MCF 10A (cell line): ENCODE measurements at places on chromosomes 3 and 15. TPM values are rescaled to one million over a fixed set of nuclear protein-coding genes. Genes with fewer than 3 reads are reported as not detected.

DNA sequence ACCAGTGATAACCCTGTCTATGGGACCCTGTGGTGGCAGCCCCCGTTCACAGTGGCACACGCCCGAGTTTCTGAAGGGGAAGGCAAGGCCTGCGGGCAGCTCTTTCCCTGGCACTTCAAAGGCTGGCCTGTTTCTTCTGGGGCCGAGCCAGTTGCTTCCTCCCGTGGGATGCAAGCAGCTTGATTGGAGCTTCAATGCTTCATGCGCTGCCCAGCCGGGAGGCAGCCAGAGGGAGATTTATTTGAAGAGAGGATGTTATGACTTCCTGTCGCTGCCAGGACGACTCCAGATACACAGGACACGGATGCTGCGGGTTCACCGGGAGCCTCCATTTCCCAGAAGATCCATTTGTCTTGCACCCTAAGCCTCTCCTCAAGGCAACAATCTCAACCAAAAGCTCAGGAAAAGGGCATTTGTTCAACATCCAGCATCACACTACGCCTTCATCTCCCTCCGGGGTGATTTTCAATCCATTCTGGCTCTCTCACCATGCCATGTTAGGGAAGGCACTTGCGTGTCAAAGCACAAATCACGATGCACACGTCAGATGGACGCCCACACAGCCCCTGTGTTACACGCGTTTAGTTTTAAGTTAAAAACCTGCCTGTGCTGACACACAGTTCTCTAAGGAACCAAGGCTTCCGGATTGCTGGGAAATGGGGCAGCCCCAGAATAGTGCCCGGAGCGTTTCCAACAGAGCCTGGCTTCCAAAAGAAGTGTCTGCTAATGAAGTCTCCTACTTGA lies 330.2 kb downstream of the OCA2 start:
- H3K4me1 ChIP-seq = no peaks in the 10 kb centered on the region
- H3K4me3 ChIP-seq = no peak overlapping the region
- H3K27me3 ChIP-seq = no peaks in the 10 kb centered on the region
- H3K27ac ChIP-seq = no peak overlapping the region
- no peak for DNase-seq
- H3K36me3 ChIP-seq = no peaks in the 10 kb centered on the region

GRCh38 chr3:48641396-48641795 lies 6.1 kb upstream of the SLC26A6 start:
- H3K4me3 ChIP-seq = no peak overlapping the region
- H3K4me1 ChIP-seq = no peaks in the 10 kb centered on the region
- peaks cover 15% of the 10 kb centered on the region for H3K36me3 ChIP-seq
- H3K27ac ChIP-seq = no peak overlapping the region

- peak; percentile 66 for DNase-seq
- H3K4me1 ChIP-seq = no peaks in the 10 kb centered on the region
- no peak overlapping the region for H3K4me3 ChIP-seq
- no peak overlapping the region for H3K27ac ChIP-seq
- peaks cover 97% of the 10 kb centered on the region for H3K27me3 ChIP-seq
Measured at GRCh38 chr3:81216192-81216591, 545.3 kb downstream of the GBE1 start.

Gene FGF12
- total RNA-seq = 0.09 TPM in 1 of 2 replicates, not detected in the other

GRCh38 chr3:104887069-104887468 lies 479.6 kb upstream of the ALCAM start:
- H3K4me3 ChIP-seq = no peak overlapping the region
- no peak overlapping the region for H3K27ac ChIP-seq
- H3K4me1 ChIP-seq = no peaks in the 10 kb centered on the region
- H3K27me3 ChIP-seq = no peaks in the 10 kb centered on the region
- DNase-seq = no peak

Gene ZNF660
- total RNA-seq = not detected in 2 replicates

Gene CLDN16
- 0.23 TPM in 1 of 2 replicates, not detected in the other for total RNA-seq

GRCh38 chr3:119356646-119357045 lies 62.5 kb downstream of the ARHGAP31 start:
- no peaks in the 10 kb centered on the region for H3K36me3 ChIP-seq
- H3K4me3 ChIP-seq = no peak overlapping the region
- no peak for DNase-seq
- H3K4me1 ChIP-seq = peaks cover 5% of the 10 kb centered on the region

DNA sequence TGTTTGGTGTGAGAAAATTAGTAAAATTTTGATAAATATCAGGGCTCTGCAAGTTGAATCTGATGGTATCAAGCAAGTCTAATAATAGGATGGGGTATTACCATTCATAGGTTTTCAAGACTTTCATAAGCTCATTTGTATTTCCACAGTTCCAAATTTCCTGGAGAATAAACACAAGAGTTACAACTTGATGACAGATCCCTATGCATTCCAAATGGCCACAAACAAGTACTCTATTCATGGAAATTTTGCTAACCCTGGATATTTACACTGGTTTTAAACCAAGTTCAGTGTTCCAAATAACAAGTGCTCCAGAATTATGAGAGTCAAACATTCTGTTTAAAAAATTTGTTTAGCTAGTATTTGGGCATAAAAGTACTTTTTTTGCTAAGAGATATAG lies 75.0 kb upstream of the CNTN6 start:
- H3K36me3 ChIP-seq = no peaks in the 10 kb centered on the region
- DNase-seq = no peak
- no peaks in the 10 kb centered on the region for H3K27me3 ChIP-seq
- no peaks in the 10 kb centered on the region for H3K4me1 ChIP-seq

DNA sequence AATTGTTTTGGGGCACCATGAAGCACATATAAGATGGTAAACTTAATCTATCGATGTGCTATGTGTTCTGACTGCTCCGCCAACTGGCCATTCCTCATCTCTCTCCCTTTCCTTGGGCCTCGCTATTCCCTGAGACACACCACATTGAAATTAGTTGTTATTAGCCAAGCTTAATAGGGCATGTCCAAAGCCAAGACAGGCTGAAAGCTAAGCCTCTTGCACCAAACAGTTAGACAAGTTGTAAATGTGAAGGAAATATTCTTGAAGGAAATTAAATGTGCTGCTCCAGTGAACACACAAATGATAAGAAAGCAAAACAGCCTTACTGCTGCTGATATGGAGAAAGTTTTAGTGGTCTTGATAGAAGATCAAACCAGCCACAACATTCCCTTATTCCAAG lies 39.3 kb downstream of the C2CD4A start:
- peaks cover 26% of the 10 kb centered on the region for H3K4me1 ChIP-seq
- H3K4me3 ChIP-seq = no peak overlapping the region
- no peak for DNase-seq
- H3K27ac ChIP-seq = no peak overlapping the region
- no peaks in the 10 kb centered on the region for H3K27me3 ChIP-seq
- H3K36me3 ChIP-seq = no peaks in the 10 kb centered on the region

- no peak overlapping the region for H3K27ac ChIP-seq
- peaks cover 85% of the 10 kb centered on the region for H3K27me3 ChIP-seq
- DNase-seq = peak; percentile 17
- peaks cover 8% of the 10 kb centered on the region for H3K4me1 ChIP-seq
- H3K4me3 ChIP-seq = no peak overlapping the region
Measured at GRCh38 chr3:148903022-148903442, 37.9 kb downstream of the CPA3 start.

- peaks cover 22% of the 10 kb centered on the region for H3K4me1 ChIP-seq
- peak overlapping the region; percentile 81 for H3K27ac ChIP-seq
- no peak for DNase-seq
- no peak overlapping the region for H3K4me3 ChIP-seq
Measured at GRCh38 chr15:68354268-68354667, 76.7 kb downstream of the FEM1B start.

DNA sequence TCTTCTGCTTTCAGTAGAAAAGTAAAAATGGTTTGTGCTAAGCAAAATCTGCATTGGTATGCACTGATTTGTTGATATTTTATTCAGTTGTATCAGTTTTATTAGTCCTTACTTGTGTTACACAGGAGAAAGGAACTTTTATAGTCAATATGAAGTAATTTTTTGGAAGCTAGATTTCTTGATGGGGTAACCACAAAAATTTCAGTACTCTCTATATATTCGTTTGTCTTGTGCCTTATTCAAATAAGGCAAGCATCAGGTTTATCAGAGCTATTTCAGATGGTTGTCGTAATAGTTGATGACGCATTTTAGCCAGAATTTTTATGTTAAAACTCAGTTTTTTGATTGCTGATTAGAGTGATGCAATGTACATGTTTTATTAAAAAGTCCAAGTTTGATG lies 50.7 kb upstream of the NIPA1 start:
- no peaks in the 10 kb centered on the region for H3K27me3 ChIP-seq
- no peaks in the 10 kb centered on the region for H3K36me3 ChIP-seq
- H3K4me1 ChIP-seq = no peaks in the 10 kb centered on the region

DNA sequence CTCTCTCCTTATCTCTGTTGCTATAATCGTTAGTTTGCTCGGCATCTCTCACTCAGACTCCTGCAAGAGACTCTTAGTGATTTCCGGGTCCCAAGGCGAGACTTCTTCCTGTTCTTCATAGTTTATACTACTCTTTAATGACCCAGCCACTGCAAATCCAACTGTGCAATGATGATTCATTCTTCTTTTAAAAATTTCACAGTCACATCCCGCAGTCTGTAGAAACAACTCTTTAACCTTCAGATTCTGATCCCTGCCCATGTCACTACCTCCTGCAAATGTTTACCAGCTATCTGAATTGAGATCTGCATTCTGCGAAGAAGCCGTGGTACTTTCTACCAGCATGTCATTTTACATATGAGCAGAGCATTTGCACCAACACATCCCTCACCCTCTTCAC lies 2.8 kb upstream of the VGLL3 start:
- no peaks in the 10 kb centered on the region for H3K27me3 ChIP-seq
- peaks cover 24% of the 10 kb centered on the region for H3K4me1 ChIP-seq
- peak overlapping the region; percentile 40 for H3K4me3 ChIP-seq
- H3K36me3 ChIP-seq = no peaks in the 10 kb centered on the region

DNA sequence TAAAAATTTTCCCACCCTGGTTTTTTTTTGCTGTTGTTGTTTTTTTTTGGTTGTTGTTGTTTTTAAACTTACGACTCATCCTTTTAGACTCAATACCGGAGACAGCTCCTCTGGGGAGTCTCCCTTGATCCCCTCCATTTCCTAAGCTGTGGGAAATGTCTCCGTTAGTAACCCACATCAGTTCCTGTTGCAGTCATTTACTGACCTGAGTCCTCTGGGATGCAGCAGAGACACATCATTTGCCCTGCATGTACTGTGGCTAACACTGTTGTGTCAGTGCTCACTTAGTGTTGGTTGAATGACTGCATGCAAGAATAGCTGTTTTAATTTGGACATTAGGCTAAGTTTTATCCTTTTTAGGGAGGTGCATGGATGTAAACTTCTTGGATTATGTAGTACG lies 83.8 kb downstream of the MBNL1 start:
- H3K27me3 ChIP-seq = no peaks in the 10 kb centered on the region
- peaks cover 6% of the 10 kb centered on the region for H3K4me1 ChIP-seq
- H3K27ac ChIP-seq = no peak overlapping the region
- peaks cover 5% of the 10 kb centered on the region for H3K36me3 ChIP-seq
- DNase-seq = peak; percentile 47

Gene SPATA12
- 0.12 TPM in 1 of 2 replicates, not detected in the other for total RNA-seq

GRCh38 chr3:27556887-27557286 lies 72.7 kb upstream of the SLC4A7 start:
- no peaks in the 10 kb centered on the region for H3K27me3 ChIP-seq
- peaks cover 4% of the 10 kb centered on the region for H3K36me3 ChIP-seq
- H3K4me3 ChIP-seq = no peak overlapping the region
- DNase-seq = no peak
- H3K27ac ChIP-seq = no peak overlapping the region

GRCh38 chr3:194857469-194858113 lies 171.9 kb downstream of the FAM43A start:
- no peaks in the 10 kb centered on the region for H3K27me3 ChIP-seq
- no peak for DNase-seq
- no peak overlapping the region for H3K4me3 ChIP-seq
- no peaks in the 10 kb centered on the region for H3K36me3 ChIP-seq
- no peaks in the 10 kb centered on the region for H3K4me1 ChIP-seq
- no peak overlapping the region for H3K27ac ChIP-seq

DNA sequence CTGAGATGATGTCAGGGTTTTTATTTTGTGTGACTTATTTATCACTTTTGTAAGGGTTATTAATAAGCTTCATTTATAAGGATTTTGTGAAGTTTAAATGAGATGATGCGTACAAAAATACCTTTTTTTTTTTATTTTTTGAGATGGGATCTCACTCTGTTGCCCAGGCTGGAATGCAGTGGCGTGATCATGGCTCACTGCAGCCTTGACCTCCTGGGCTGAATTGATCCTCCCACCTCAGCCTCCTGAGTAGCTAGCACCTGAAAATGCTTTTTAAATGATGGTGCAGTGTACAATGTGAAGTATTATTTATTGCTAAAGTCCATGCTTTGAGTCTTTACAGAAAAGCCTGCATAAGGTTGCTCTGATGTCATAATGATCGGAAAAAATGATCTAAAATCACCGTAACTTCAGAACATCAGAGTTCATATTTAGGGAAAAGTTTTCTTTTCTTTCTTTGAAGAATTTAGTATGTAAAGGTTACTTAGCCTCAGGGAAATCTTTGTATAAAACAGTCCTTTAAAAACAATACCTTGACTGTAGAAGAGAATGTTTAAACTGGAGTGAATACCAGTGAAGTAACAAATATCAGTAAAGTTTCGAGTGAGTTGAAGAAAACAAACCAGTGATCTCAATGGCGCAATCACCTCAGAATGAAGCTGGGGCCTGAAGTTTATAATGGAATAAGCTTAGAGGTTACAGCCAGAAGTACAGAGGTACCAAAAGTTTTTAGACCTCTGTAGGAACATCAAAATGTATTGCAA lies 29.7 kb downstream of the TCF12 start:
- H3K27ac ChIP-seq = no peak overlapping the region
- peaks cover 4% of the 10 kb centered on the region for H3K36me3 ChIP-seq
- H3K27me3 ChIP-seq = no peaks in the 10 kb centered on the region
- H3K4me1 ChIP-seq = no peaks in the 10 kb centered on the region
- H3K4me3 ChIP-seq = no peak overlapping the region

Gene NEK11
- total RNA-seq = 6.9 and 10.2 TPM in 2 replicates

DNA sequence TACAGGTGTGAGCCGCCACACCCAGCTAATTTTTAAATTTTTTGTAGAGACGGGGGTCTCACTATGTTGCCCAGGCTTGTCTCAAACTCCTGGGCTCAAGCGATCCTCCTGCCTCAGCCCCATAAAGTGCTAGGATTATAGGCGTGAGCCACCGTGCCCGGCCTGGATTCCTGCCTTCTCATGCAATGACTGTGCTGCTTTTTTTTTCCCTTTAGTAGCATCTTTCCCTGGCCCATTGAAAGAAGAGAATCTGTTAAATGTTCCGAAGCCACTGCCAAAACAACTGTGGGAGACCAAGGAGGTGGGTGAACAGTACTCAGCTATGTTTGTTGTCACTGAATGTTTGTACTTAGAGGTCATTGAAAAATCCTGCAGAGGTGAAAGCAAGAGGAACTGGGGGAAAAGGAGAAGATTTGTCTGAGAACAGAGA lies 88.0 kb downstream of the CRTC3 start:
- H3K4me1 ChIP-seq = no peaks in the 10 kb centered on the region
- H3K27ac ChIP-seq = no peak overlapping the region
- no peak overlapping the region for H3K4me3 ChIP-seq
- H3K27me3 ChIP-seq = no peaks in the 10 kb centered on the region
- peaks cover 51% of the 10 kb centered on the region for H3K36me3 ChIP-seq
- no peak for DNase-seq

Gene IL12A
- 1.3 and 1.7 TPM in 2 replicates for total RNA-seq

- H3K36me3 ChIP-seq = no peaks in the 10 kb centered on the region
- no peaks in the 10 kb centered on the region for H3K27me3 ChIP-seq
- peaks cover 5% of the 10 kb centered on the region for H3K4me1 ChIP-seq
- no peak overlapping the region for H3K4me3 ChIP-seq
- no peak overlapping the region for H3K27ac ChIP-seq
Measured at GRCh38 chr3:3443482-3443881, 264.0 kb upstream of the CRBN start.
